ENCODE measurements at places on chromosomes 4 and X.

DNA sequence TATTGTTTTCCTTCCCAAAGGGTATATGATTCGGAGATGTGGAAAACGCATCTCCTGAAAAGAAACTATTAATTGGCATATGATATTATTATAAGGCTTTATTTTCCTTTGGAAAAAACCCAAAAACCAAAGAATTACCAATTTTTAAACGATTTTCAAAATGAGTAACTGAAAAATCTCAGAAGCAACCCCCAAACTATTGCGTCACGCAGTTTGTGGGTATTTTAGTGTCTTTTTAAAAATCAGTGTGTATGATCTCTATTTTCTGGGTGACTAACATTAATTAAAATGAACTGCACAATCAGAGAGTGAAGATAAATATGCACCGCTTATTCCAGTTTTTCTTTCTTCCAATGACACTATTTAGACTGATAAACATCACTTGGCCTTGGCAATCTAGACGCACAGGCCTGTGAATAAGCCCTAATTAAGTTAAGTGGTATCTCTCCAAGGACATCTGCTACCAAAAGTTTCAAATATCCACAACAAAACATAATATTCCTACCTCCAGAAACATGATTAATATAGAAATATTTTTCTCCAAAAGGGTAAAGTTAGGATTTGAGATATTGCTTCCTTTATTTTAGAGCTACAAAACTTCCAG is 511.5 kb upstream of the FAM241A start:
- DNase-seq, result no peak

DNA sequence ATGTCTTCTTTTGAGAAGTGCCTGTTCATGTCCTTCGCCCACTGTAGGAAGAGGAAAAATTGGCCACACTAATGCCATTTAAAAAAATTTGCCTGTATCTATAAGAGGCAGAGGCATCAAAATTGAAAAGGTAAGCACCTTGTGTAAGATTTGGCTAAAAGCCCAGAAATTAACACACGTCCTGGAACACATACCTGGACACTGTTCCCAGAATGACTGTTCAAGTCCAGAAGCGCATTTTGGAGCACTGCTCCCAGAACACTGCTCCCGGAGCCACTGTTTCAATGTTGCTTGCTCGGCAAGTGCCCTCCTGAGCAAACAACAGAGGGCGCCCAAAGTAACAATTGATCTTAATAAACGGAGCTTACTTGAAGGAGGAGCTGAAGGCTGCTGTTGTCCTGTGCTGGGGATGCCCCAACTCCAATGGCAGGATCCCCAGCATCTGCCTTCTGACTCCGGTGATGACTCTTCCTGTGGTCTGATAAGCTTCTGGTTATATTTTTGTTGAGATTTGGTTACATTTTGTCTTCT is 1958.6 kb downstream of the C4orf33 start:
- no peak for DNase-seq

GRCh38 chr4:104486716-104487504 is 7.8 kb downstream of the CXXC4 start:
- no peak for DNase-seq

GRCh38 chrX:13581554-13581953 is 12.2 kb downstream of the EGFL6 start:
- DNase-seq, result no peak

GRCh38 chr4:179195887-179196286 is 1753.7 kb upstream of the AGA start:
- DNase-seq, result no peak

Data from CD4-positive, alpha-beta T cell treated with Interferon gamma for 1 hour (primary cell).